ENCODE measurements at places on chromosomes 4 and X. TPM values are rescaled to one million over a fixed set of nuclear protein-coding genes. Genes with fewer than 3 reads are reported as not detected.

- no peaks in the 10 kb centered on the region for H3K36me3 ChIP-seq
- no peaks in the 10 kb centered on the region for H3K27me3 ChIP-seq
- no peak overlapping the region for H3K4me3 ChIP-seq
- no peak overlapping the region for H3K27ac ChIP-seq
Observed at GRCh38 chrX:42751573-42751972, 26.4 kb downstream of the PPP1R2C start.

FAAH2 gene
- total RNA-seq: 0.22 TPM

RS1 gene
- total RNA-seq: not detected

BEND4 gene
- total RNA-seq: 0.22 TPM

DNA sequence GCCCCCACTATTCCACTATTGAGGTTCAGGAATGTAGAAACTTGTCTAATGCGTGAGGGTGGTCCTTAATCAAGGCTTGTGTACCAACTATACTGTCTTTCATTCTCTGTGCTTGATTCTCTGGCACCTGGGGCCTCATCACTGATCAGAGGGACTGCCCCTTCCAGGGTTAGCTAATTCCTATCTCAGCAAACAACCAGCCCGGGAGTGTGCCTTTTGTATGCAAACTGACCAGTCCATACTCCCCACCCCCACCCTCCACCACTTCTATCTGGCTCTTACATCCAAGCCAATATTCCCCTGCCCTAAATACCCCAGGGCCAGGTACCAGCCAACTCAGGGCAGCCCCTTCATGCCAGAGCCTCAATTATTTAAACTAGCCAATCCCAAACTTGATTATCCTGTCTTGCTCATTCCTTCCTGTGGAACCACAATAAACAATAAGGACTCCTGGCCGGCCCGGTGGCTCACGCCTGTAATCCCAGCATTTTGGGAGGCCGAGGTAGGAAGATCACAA is 59.3 kb downstream of the FTHL17 start:
- no peaks in the 10 kb centered on the region for H3K27me3 ChIP-seq
- H3K27ac ChIP-seq: no peak overlapping the region
- DNase-seq: no peak
- no peaks in the 10 kb centered on the region for H3K4me1 ChIP-seq
- H3K4me3 ChIP-seq: no peak overlapping the region

DNA sequence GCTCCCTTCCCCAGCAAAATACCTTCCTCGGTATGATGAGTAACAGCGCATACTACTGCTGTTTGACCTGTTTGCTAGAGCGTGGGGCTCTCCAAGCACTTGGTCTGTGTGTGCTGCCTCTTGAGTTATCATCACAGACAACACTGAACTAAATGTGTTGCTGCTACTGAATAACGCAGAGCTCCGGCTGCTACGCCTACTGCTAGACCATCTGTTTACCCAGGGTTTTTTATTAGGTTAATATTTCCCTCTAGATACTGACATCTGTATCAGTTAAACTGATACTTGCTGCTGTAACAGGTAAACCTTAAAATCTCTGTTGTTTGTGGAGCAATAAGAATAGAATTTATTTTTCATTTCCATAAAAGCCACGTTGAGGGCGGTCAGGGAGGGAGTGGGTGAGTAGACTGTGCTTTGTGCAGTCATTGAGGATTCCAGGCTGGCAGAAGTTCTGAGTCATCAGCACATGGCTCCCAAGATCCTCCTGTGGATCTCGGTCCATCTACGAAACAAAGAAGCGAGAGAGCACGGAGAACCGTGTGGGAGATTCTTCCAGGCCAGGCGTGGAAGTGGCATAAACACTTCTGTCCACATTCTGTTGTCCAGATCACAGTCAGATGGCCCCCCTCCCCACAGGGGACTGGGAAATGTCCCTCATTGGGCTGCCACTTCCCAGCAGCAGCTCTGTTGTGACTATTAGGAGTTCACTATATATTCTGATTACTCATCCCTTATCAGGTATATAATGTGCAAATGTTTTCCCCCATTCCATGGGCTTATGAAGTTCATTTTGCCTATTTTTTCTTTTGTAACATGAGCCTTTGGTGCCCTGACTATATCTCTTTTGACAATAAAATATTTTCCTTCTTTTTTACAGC is 14.1 kb downstream of the GRK4 start:
- no peaks in the 10 kb centered on the region for H3K36me3 ChIP-seq
- DNase-seq: no peak
- no peaks in the 10 kb centered on the region for H3K4me1 ChIP-seq
- no peak overlapping the region for H3K4me3 ChIP-seq

GRCh38 chr4:125432078-125432477 is 117.3 kb downstream of the FAT4 start:
- H3K36me3 ChIP-seq: peaks cover 10% of the 10 kb centered on the region
- no peak overlapping the region for H3K4me3 ChIP-seq
- no peak for DNase-seq
- H3K27me3 ChIP-seq: no peaks in the 10 kb centered on the region
- H3K4me1 ChIP-seq: no peaks in the 10 kb centered on the region

DNA sequence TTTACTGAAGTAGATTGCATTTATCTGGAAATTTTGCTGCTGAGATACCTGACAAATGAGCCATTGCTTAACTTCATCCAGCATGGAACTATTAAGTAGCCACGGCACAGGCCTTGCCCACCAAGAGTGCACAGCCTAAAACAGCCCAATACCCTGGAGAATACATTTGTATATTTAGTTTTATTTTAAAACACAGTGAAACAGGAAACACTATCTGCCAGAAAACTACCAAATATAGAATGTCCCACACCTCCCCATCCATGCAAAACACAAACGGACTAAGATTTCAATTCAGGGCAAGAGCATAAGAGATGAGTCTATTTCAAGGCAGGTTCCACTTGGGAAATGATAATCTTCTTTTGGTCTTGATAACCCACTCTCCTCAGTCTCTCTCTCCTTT is 57.1 kb downstream of the MAML3 start:
- H3K27ac ChIP-seq: peak overlapping the region; percentile 84
- no peaks in the 10 kb centered on the region for H3K27me3 ChIP-seq
- H3K4me1 ChIP-seq: no peaks in the 10 kb centered on the region
- H3K36me3 ChIP-seq: no peaks in the 10 kb centered on the region

- H3K27me3 ChIP-seq: no peaks in the 10 kb centered on the region
- no peaks in the 10 kb centered on the region for H3K4me1 ChIP-seq
- DNase-seq: no peak
Observed at GRCh38 chrX:36859231-36859630, 148.9 kb upstream of the FAM47C start.

GRCh38 chrX:21725496-21725895 is 32.4 kb downstream of the SMPX start:
- DNase-seq: no peak
- no peak overlapping the region for H3K4me3 ChIP-seq
- no peaks in the 10 kb centered on the region for H3K36me3 ChIP-seq
- H3K27me3 ChIP-seq: peaks cover 24% of the 10 kb centered on the region

NDST3 gene
- 11.6 TPM for total RNA-seq

KLF3 gene
- total RNA-seq: 70.1 TPM

DNA sequence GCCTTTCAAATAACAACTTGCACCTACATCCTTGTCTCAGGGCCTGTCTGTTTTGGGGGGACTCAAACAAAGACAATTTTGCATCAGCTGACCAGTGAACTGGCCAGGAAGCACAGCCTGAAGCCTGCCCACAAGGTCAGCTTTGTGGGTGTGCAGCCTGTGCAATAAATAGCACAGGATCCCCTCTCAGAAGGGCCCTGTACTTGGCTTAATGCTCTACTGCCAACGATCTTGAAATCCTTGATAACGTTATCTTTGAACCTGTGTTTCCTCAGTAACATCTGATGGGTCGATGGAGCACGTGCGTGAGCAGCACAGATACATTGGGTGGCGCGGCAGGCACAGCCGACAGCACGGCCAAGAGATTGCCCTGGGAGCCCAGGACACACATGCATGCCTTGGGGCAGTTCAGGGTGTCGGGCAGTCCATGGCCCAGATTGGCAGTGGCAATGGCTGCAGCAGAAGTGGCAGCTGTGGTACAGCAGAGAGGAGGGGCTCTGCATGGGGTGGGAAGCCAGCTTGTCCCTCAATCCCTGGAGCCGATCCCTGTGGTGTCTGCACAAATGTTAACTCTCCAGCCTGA is 58.8 kb upstream of the ATP6AP2 start:
- H3K4me1 ChIP-seq: no peaks in the 10 kb centered on the region
- H3K36me3 ChIP-seq: no peaks in the 10 kb centered on the region
- no peak overlapping the region for H3K4me3 ChIP-seq

GRCh38 chr4:87882321-87882720 is 49.6 kb downstream of the MEPE start:
- no peaks in the 10 kb centered on the region for H3K27me3 ChIP-seq
- no peak for DNase-seq
- H3K4me1 ChIP-seq: no peaks in the 10 kb centered on the region

PDGFC gene
- total RNA-seq: 8.4 TPM

EXOC1 gene
- 40.4 TPM for total RNA-seq

SPATA4 gene
- total RNA-seq: not detected

- DNase-seq: no peak
- H3K27ac ChIP-seq: peak overlapping the region; percentile 69
- H3K4me1 ChIP-seq: peaks cover 40% of the 10 kb centered on the region
- H3K36me3 ChIP-seq: no peaks in the 10 kb centered on the region
- peak overlapping the region; percentile 62 for H3K4me3 ChIP-seq
Observed at GRCh38 chrX:154486052-154486395, 391 bp downstream of the UBL4A start.

GPRIN3 gene
- total RNA-seq: 2.3 TPM

DNA sequence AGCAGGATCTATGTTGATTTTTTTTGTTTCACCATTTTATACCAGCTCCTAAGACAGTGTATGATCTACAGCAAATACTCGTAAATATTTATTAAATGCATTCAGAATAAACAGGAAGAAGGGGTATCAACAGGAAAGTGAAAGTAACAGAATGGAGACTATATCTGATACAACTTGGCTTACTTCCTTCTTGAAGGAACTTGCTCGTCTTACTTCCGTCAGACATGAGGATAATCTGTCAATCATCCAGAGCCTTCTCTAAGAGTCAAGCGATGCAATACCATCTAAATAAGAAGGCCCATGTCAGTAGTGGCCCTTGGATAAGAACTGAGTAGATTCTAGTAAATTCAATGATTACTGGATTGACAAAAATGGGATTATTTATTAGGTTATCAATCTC is 84.2 kb downstream of the CAMK2D start:
- H3K36me3 ChIP-seq: peaks cover 5% of the 10 kb centered on the region
- peaks cover 6% of the 10 kb centered on the region for H3K4me1 ChIP-seq
- no peaks in the 10 kb centered on the region for H3K27me3 ChIP-seq
- no peak overlapping the region for H3K27ac ChIP-seq

GRCh38 chrX:47664737-47665136 is 5.8 kb upstream of the UXT start:
- no peak for DNase-seq
- H3K4me3 ChIP-seq: no peak overlapping the region
- H3K27me3 ChIP-seq: no peaks in the 10 kb centered on the region
- no peaks in the 10 kb centered on the region for H3K36me3 ChIP-seq

DNA sequence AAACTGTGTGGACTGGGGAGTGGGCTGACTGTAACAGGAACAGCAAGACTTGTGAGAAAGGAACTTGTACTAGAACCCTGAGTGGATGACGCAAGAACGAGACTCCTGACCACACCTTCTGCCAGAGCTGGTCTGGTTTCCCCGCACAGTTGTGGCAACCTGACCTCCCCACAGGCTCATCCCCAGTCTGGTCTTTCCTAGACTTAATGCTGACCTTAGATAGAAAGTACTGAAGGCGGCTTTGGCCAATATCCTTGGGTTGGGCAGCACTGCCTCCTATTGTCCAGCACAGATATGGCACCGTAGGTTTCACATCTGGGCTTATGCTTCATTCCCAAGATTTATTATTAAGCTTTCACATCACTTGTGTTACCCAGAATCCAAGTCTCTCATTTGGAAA is 137.8 kb upstream of the FRG1 start:
- no peak overlapping the region for H3K4me3 ChIP-seq
- no peak overlapping the region for H3K27ac ChIP-seq
- H3K4me1 ChIP-seq: no peaks in the 10 kb centered on the region
- DNase-seq: no peak

DNA sequence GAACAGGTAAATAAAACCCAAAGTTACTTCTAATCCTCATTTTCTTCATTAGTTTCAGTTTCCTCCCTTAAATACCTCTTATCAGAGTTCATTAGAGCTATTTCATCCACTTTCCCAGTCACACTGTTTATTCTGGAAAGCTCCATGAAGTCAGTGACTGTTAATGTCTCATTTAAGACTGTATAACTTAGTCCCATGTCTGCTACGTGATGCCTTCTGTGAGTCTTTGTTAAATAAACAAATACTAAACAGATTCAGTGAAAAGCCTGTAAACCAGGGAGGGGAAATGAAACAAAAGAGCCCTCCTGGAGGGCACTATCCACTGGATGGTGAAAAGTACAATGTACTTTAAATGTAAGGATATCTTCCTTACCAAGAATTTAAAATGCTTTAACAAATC is 24.7 kb downstream of the ACE2 start:
- no peaks in the 10 kb centered on the region for H3K27me3 ChIP-seq
- no peak overlapping the region for H3K27ac ChIP-seq
- no peaks in the 10 kb centered on the region for H3K4me1 ChIP-seq
- no peak for DNase-seq

CAPN6 gene
- total RNA-seq: 0.98 TPM

DNA sequence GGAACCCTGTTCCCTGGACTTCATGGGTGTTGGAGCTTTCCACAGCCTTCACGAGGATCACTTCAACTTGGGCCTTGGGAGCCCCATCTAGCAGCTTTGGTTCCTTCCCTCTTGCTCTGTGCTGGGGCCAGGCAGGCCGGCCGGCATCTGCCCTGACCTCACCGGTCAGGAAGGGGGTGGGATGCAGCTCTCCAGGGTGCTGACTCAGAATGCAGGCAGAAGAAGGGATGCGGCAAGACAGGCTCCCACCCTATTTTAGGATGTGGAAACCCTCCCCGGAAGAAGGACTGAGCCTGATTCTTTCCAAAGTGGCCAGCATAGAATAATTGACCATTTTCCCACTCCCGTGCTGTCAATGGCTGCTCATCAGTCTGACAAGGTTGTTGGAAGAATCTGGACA is 47.1 kb downstream of the FHDC1 start:
- no peaks in the 10 kb centered on the region for H3K36me3 ChIP-seq
- peak overlapping the region; percentile 59 for H3K27ac ChIP-seq
- no peak overlapping the region for H3K4me3 ChIP-seq
- no peak for DNase-seq

GRCh38 chr4:185020293-185020808 is 2.1 kb downstream of the HELT start:
- H3K27ac ChIP-seq: no peak overlapping the region
- H3K4me1 ChIP-seq: peaks cover 5% of the 10 kb centered on the region
- H3K27me3 ChIP-seq: no peaks in the 10 kb centered on the region
- no peak overlapping the region for H3K4me3 ChIP-seq
- no peaks in the 10 kb centered on the region for H3K36me3 ChIP-seq

LRRC66 gene
- 0.84 TPM for total RNA-seq

EGFL6 gene
- not detected for total RNA-seq

GRCh38 chr4:39323821-39324220 is 42.3 kb downstream of the RFC1 start:
- H3K36me3 ChIP-seq: no peaks in the 10 kb centered on the region
- no peaks in the 10 kb centered on the region for H3K27me3 ChIP-seq
- DNase-seq: no peak
- H3K27ac ChIP-seq: no peak overlapping the region
- H3K4me1 ChIP-seq: no peaks in the 10 kb centered on the region
- no peak overlapping the region for H3K4me3 ChIP-seq

Measured in tibial nerve (tissue), 4 donors.